Activated T-helper 9 cell treated with anti-CD3 and anti-CD28 coated beads, Interleukin-2, amount 50 U/mL, for 16 hours (primary cell): ENCODE measurements at places on chromosomes 4 and X.

DNA sequence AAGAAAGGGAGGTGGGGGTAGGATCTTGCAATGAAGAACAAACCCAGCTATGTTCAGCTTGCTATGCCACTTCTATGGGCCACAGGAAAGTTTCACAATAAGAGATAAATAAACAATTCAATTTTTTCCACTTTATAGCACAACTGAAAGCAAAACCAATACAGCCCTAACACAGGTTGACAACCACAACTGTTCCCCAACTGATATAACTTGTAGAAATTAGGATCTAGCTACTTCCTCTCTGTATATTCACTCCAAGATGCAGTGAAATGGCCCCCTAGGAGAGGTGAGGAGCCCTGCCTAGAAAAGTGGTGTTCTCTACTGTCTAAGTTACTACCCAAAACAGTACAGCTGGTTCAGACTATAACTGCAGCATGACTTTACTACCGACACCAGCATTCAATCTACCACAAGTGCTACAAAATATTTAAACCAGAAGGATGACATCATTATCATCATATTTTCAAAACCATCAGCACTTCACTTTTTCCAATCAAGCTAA lies 77.0 kb downstream of the FBXW7 start:
- no peak for DNase-seq

DNA sequence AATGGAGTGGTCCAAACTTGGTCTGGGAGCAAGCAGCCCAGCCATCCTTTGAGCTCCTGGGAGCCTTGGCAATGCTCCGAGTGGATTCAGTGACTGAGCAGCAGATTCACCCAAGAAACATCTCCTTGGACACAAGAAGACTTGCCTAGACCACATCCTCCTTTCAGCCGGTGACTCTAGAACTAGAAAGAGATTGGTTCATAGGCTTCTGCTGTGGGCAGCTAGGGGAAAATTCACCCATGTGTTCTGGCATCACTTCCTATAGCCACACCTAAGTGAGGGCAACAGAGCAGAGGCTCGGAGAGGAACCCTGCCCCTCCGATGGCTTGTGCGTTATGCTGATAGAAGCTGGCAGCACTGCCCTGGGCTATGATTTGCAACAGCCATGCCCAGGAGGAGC lies 16.0 kb downstream of the ZNF275 start:
- DNase-seq: no peak

GRCh38 chrX:11269006-11269405 lies 24.2 kb upstream of the AMELX start:
- no peak for DNase-seq

DNA sequence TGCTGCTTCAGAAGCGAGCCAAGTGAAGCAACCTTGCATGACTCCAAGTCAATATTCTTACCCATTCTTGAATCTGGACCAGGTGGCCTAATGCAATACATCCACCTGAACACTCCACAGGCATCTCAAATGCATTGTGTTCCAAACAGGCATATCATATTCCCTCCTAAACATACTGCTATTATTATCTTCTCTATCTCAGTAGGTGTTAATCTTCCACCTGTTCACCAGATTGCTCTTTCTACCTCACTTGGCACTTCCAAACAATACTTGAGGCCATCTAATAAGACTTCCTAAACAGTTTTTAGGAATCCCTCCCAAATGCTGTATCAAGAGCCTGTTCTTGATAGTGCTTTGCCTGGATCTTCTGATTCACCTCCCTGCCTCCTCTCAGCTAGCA lies 90.7 kb downstream of the GPRIN3 start:
- no peak for DNase-seq

DNA sequence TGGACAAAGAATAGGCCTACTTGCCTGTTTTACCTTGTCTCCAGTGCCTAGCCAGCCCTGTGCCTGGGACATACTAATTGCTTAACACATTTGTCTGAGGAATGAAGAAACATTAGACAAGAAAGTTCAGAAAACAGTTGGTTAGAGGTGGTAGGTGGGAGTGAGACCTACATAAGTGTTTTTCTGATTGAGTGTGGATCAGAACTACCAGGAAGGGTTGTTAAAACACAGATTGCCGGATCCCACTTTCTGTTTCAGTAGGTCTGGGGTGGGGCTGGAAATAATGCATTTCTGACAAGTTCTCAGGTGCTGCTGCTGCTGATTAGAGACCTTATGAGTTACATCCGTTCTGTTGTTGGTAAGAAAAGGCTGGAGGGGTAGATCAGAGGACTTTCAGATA lies 5.7 kb upstream of the JADE1 start:
- no peak for DNase-seq

GRCh38 chr4:117814277-117815246 lies 219.7 kb upstream of the NDST3 start:
- no peak for DNase-seq

GRCh38 chr4:87209696-87210095 lies 10.7 kb downstream of the KLHL8 start:
- DNase-seq: no peak

- DNase-seq: no peak
Observed at GRCh38 chr4:121842862-121843261, 19.2 kb upstream of the CCNA2 start.

DNA sequence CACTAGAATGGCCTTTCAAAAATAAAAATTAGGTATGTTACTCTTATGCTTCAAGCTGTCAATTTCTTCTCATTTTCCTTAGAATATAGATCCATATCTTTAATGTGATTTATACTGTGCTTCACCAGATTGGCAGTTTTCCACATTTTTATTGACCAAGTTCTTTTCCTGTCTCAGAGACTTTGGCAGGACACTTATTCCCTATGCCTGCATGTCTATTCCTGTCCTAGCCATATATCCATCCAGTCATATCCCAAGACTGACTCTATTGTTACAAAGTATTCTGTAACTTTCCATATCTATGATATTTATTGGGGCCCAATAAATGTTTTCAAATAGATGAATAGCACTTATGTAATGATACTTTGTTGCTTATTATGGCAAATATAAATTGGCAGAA lies 450.7 kb downstream of the GASK1B start:
- DNase-seq: no peak

DNA sequence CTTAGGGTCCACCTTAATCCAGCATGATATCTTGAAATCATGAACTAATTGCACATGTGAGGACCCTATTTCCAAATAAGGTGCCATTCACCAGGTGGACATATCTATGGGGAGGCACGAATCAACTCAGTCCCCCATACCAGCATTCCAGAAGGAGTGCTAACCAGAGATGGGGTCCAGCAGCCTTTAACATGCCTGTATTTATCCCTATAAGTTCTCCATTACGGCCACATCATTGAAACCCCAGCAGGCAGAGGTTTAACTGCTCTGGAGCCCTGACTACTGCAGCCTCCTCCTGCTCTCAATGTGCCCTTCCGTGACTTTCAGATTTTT lies 3.2 kb upstream of the ASMTL start:
- no peak for DNase-seq
